ENCODE measurements at places on chromosomes 2 and 18.

DNA sequence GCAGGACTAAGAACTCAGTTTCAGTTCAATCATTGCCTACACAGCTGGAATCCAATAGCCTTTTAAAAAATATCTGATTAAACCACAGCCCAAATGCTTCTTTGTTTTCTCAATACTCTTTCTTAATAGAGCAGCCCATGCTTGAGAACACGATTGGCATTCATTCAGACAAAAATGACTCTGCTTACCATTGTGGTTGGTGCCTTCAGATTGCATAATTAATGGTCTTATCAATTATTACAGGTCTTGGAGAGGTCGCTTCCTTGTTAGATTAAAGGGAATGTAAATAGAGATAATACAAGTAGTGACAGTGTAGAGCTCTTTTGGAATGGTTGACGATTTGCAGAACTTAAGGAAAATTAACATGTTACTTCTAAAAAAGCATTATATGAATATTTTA, 107.2 kb downstream of the RNF152 start:
- DNase-seq = no peak

GRCh38 chr2:38771632-38772031, 6.4 kb upstream of the GEMIN6 start:
- DNase-seq = no peak

DNA sequence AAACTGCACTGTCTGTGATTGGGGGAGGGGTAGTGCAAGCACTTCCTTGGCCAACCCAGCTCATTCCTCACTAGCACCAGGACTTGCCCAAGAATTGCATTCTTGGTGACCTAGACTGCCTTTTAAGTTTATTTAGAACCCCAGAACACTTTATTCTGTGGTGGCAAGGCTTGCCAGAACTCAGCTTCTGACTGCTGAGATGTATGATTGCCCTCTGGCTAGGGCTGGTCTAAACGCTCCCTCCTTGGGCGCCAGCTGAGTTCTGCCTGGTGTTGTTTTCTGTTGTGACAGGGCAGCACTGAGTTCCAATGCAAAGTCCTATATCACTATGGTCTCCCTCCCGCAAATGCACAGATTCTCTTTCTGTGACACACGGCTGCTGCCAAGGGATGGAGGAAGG, 247.7 kb downstream of the ZNF385B start:
- DNase-seq = no peak

GRCh38 chr2:46711156-46711555, 204.4 kb downstream of the MCFD2 start:
- no peak for DNase-seq

GRCh38 chr2:151030663-151031230, 230.9 kb downstream of the RBM43 start:
- DNase-seq = no peak

- no peak for DNase-seq
These were observed 271.8 kb downstream of the MTX2 start for GRCh38 chr2:176540995-176541394.

- no peak for DNase-seq
These were observed 194.4 kb downstream of the TMX3 start for GRCh38 chr18:68520406-68521075.

DNA sequence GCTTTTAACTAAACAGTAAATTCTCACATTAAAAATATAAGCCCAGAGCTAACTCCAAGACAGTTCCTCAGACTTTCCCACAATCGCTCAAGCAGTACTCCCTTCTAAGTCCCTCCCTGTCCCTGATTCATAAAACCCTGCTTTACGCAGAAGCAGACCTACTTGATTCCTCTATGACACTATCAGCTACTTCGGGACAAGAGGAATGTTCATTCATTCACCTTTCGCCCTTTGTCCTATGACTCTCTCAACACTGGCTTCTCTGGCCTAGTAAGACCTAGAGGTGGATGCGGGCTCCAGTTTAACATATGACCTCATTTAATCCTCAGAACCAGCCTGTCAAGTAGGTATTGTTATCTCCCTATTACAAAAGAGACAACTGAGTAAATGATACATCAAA, 10.2 kb downstream of the LPIN2 start:
- no peak for DNase-seq
